ENCODE measurements at places on chromosomes 2 and 18.
A peak's percentile ranks its signal among the peaks of the same experiment; 100 is the strongest.

DNA sequence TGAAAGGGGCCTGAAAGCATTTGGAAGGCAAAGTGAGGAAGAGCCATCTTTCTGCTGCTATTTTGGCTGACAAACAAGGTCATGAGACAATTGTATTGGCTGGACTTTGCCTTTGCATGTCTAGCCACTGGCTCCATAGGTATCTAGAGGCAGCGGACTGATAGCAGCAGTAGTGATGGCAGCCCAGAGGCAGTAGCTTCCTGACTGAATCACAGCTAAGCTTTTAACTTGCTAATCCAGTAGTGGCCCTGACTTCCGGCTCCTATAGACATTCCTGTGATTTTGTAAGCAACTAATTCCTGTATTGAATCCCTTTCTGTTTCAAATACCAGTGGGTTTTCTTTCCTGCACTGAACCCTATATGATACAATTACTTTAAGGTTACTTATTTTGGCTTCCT is 69.8 kb upstream of the PDE1A start:
- DNase-seq: no peak

DNA sequence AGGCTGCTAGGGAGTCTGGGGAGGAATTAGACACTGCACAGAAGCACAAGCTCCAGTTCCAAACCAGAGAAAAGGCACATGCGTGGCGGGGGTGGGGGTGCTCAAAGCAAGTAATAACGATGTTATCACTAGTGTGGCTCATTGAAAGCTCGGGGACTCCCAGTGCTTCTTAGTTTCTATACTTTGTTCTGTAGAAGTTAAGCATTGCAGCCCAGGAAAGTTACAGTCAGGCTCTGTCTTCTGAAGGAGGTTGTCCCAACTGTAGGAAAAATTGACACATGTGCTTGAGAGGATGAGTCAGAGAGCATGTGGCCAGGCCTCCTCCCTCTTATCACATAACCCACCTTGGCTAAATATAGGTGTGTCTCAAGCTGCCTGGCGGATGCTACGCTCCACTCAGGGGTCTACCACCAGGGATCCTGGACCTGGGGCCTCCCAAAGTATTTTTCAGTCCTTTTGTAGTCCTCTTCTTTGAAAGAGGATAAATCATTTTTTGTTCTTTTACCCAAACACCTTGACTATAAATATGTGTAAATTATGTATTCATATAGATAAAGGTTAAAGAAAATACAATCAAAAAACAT is 3.8 kb downstream of the GALNT5 start:
- DNase-seq: no peak

DNA sequence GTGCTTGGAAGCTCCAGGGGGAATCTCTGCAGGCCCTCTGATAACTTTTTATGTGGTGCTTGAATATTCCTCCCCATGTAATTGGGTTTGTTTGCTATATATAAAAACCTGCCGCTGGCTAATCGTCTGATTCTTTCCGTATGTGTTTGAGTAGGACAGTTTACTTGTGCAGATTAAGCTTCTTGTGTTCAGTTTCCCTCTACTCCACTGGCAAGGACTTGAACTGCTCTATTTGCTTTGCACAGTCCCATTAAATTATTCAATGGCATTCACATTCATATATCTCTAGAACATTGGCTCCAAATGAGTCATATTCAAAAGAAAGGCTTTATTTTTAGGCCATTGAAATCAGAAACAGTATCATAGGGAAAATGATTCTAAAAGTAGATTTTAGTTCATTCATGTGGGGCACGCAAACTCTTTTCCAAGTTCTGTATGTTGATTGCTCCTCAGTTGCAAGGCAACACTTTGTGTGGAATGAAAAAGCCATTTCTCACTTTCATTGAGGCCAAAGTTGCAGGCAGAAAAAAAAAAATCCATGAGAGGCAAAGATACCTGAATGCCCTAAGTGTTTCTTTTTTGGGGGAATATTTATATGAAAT is 1682.3 kb upstream of the PIK3C3 start:
- DNase-seq: no peak

- no peak for DNase-seq
Measured at GRCh38 chr18:7329016-7329415, 98.1 kb downstream of the LRRC30 start.

DNA sequence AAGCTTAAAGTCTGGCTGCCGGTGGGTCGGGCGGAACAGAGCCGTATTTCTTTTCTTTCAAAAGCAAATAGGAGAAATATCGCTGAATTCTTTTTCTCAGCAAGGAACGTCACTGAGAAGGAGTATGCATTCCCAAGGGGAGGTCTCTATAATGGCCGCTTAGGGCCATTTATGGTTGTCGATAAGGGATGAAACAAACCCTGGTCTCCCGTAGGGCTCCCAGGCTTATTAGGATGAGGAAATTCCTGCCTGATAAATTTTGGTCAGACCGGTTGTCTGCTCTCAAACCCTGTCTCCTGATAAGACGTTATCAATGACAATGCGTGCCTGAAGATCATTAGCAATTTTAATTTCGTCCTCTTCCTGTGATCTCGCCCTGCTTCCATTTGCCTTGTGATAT is 227.7 kb upstream of the ZEB2 start:
- DNase-seq: no peak

GRCh38 chr18:25704494-25704893 is 352.5 kb upstream of the ZNF521 start:
- no peak for DNase-seq

DNA sequence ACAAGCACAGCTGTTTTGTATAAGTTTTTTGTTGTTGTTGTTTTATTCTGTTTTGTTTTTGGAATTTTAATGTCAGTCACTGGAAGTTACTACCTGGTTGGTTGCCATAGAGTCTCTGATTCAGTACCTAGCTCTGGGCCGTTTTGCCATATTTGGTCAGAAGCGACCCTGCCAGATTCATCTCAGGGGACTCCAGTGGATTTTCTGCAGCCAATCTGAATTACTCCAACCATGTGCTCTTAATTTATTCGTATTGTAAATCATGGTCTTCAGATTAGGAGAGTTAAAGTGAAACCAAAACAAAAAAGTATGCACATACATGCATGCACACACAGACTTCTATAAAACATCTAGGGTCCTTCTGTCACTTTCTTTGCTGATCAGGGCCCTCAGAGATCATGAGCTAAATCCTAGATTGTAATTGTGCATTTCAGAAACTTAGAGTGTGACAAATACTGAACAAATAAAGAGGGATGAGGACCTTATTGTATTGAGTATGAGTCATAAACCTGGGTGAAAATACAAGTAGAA is 317.4 kb upstream of the UBE2E3 start:
- DNase-seq: no peak

GRCh38 chr2:241002275-241003046 is 4.0 kb downstream of the SNED1 start:
- DNase-seq: no peak

GRCh38 chr2:10524851-10525572 is 76.9 kb upstream of the ODC1 start:
- no peak for DNase-seq

GRCh38 chr2:37711831-37712230 is 40.4 kb upstream of the CDC42EP3 start:
- DNase-seq: no peak

- DNase-seq: no peak
Measured at GRCh38 chr2:9401646-9402371, 21.5 kb downstream of the ITGB1BP1 start.

DNA sequence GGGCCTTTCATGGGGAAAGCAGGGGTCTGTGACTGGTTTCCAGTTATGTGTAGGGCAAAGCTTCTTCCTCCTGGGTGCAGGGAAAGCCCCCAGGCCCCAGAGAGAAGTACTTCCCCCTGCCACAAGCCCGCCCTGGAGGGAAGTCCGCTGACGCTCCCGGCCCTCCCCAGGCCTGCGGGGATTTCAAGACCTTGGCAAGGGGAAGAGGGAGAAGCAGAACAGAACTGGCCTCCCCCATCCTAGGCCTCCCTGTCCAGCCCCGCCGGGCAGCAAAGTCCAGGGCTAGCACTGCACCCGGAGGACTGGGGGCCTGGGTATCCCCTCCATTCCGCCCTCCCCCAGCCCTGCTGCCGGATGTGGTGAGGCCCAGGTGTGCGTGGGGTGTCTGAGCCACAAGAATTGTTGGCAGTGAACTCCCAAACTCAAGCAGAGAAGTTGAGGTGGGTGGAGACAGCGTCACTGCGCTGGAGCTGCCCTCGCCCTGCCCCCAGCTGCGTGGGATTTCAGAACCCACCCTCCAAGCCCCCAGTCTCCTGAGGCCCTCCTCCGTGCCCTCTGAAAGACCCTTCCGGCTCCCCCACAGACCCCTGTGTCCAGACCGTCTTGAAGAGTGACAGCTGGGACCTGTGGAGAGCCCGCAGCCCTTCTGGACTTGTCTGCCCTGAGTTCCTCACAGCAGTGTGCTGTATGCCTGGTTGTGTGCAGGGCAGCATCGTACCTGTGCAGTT is 1.1 kb upstream of the DUSP2 start:
- DNase-seq: peak; percentile 92

DNA sequence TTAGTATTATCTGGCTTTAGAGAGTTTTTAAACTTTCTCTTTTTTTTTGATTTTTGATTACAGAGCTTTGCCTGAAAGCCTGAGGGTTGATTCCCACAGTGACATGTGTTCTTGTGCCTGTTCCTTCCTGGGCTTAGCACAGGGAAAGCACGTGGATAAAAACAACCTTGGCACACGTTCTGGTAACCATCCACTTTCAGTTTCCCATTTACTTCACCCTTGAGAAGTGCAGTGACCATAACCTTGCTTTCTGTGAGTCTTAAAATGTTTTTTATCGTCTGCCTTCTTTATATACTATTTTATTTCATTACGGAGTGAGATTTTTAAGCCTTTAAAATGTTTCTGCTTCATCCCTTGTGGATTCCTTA is 11.5 kb downstream of the CD226 start:
- DNase-seq: no peak

DNA sequence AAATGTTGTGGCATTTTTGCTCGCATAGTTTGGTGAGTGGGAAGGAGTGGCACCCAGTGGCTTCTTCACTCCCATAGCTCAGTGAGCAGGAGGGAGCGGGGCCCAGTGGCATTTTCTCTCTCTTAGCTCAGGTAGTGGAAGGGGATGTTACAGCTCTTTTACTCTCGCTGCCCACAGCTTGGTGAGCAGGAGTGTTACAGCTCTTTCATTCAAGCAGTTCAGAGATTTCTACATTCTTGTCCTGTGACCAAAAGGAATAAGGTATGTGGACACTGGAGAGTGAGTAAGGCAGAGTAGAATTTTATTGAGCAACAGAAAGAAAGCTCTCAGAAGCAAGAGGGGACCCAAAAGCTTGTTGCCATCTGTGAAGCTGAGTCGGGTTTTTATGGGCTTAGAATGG is 192.4 kb downstream of the SPAG16 start:
- no peak for DNase-seq

DNA sequence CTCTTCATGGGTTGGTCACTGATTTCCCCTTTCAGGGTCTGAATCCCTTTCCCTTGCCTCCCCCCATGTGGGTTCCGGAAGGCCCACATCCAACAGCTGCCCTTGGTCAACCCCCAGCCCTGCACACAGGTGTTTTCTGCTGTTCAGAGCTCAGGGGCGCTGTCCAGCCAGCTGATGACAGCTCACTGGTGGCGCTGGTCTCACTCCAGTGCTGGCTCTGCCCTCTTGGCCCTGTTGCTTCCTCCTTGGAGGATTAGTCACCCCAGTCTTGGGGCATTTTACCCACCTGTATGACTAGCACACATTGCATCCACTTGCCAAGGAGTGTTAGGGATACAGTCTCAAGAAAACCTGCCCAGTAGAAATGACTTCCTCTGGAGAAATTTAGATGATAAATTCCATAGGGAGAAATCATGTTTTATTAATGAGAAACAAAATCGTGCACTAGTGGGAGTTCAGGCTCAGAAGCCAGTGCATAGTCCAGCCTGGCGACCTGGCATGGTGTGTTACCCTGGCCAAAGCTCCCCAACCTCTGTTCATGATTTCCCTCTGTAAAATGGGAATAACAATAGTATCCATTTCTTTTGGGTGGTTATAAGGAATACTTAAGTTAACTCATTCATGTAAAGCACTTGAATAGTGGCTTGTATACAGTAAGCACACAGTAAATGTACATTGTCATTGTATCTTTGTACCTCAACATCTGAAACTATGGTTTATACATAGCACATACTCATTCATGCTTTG is 21.6 kb downstream of the CRIM1 start:
- DNase-seq: no peak

GRCh38 chr2:174577967-174578589 is 19.5 kb downstream of the WIPF1 start:
- peak; percentile 64 for DNase-seq

- DNase-seq: peak; percentile 47
Measured at GRCh38 chr2:147689220-147689909, 155.5 kb upstream of the ACVR2A start.

DNA sequence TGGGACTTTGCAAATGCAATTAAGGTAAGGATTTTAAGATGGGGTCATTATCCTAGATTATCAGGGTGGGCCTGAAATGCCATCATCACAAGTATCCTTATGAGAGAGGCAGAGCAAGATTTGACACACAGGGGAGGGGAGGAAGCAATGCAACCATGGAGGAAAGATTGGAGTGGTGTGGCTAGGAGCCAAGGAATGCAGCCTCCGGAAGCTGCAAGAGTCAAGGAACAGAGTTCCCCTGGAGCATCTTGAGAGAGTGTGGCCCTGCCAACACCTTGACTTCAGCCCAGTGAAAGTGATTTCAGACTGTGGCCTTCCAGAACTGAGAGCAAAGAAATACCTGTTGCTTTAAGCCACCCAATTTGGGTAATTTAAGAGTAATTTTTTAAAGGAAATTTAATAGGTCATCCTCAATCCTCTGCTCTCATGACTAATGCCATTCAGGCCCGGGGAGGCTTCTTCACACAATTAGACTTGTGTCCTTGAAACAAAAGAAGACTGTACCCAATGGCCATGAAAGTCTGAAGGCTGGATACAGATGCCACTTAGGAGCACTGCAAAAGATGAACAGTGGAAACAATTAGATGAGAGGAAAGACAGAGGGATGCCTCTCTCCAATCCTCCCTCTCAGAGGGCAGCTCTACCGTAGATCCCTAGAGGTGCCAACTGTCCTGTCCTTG is 250.3 kb upstream of the ID2 start:
- no peak for DNase-seq

DNA sequence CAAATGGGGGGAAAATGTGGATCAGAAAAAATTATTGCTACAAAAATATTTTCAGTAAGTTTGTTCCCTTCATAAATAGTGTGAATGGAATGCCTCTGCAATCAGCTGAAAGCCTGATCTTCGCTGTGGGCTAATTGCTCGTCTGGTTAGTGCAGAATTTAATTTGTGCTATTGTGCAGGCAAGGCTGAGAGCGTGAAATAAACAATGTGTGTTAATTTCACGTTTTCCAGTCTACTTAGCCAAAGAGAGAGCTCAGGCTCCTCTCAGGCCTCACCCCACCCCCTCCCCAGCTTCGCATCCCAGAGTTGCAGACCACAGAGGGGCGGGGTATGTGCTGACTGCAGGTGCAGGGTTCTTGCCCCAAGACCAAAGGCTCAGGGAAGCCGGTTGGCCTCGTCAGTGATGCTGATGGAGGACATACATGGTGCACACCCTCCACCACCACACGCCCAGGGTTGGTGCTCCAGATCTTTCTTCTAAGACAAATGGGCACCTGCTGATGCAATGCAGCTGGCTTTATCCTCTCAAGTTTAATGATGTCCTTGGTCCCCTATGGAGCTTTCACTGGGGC is 302.6 kb upstream of the SLC14A2 start:
- DNase-seq: no peak
